ENCODE measurements at places on chromosomes 3 and 15.

- peak; percentile 68 for DNase-seq
Measured at GRCh38 chr15:84955089-84955848, 26.4 kb upstream of the PDE8A start.

DNA sequence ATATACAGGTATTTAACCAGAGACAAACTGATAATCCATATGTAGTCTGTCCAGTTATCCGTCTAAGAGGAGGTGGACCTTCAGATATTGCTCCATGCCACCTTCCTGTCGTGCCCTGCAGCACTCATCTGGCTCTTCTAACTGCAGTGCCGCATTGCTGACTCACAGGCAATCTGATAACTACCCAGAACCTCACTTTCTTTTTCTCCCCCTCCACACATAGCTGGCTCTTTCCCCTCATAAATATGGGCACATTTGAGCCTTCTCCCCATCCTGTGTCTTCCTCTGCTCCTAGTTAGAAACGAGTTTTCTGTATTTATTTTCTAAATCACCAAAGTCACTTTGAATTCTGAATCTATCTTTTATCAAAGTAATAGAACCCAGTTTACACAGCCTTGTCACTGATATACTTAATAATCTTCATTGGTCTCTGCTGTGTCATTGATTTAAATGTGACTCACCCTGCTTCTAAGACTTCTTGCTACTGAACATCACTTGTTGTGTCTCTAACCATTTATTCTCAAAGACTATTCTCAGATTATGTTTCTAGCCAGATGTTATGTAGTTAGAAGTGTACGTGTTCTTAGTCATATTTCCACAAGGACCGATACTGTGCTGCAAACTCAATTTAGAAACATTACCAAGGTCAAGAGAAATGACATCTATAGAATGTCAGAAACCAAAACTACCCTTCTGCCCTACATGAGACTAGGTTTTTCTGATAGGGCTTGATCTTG lies 17.4 kb upstream of the KCNMB2 start:
- no peak for DNase-seq

- DNase-seq, result peak; percentile 99
Measured at GRCh38 chr3:23685541-23686258, 120.1 kb upstream of the UBE2E1 start.

GRCh38 chr3:194573680-194574437 lies 59.4 kb downstream of the TMEM44 start:
- DNase-seq, result no peak

- no peak for DNase-seq
Measured at GRCh38 chr3:71723452-71724170, 1.6 kb downstream of the EIF4E3 start.

DNA sequence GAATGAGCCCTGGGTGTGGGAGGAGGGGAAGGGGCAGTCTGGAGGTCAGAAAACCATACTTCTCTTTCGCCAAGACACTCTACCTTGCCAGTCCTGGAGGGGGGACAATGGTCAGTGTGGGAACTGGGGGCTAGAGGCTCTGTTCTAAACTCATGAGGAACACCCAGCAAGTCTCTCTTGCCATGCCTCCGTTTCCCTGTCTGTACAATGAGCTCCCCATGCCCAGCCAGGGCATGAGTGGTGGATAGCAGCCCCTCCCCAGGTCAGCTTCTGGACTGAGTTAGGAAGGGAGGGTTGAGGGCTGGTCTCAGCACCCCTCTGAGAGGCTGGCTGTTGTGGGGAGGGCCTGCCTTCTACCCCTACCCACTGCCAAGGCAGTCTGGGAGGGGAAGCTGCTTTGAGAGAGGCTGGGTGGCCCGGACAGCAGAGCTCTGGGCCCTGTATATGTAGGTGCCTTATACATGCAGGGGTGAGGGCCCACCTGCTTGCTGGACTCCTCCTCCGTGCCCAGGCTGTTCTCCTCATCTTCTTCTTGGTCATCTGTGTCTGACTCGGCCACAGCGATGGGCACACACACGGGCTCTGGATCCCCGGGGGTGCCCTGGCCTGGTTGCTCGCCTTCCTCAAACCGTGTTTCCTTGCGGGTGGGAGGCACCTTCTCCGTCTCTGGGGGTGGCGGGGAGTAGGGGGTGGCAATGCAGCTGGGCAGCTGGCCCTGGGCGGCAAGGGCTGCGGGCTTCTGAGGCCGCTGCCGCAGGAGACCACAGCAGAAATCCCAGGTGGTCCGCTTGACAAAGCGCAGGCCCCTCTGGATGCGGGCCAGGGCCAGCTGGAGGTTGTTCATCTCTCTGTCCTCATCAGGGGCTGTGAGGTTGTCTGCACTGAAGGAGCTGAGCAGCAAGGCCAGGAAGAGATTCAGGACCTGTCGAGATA lies 68.8 kb downstream of the SCN5A start:
- no peak for DNase-seq
